Inflammatory macrophage (primary cell): ENCODE measurements at places on chromosomes 3 and 15.

DNA sequence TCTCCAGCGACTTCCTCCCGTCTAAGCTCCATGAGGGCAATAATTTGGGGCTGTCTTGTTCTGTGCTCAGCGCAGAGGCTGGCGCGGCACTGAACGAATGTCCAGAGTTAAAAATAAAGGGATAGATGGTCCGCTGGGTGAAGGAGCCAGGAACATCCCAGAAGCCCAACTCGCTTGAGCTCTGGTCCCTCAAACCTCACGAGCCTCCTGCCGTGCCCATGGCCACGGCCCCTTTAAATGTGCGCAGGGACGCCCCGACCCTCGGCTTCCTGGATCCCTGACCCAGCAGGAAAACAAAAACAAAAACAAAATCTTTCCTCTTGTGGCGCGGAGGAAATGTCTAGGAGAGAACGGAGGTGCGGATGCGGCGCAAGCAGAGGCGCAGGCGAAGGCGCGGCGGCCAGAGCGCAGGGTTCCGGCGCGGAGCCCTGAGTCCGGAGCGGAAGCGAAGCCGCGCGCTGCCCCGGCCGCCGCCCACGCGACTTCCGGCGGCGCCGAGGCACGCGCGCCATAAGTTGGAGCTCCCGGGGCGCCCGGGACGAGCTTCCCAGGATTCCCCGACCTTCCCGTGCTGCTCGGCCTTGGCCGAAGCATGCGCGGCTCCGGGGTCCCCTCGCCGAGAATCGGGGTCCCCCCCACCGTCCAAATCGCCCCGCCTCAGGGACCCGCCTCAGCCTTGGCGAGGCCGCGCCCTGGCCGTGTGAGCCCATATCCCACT is 52.9 kb upstream of the WNT7A start:
- no peak for DNase-seq

- DNase-seq, result no peak
These were observed 246.5 kb upstream of the GOLIM4 start for GRCh38 chr3:168341956-168342936.

GRCh38 chr15:63276342-63277037 is 915 bp upstream of the APH1B start:
- no peak for DNase-seq

DNA sequence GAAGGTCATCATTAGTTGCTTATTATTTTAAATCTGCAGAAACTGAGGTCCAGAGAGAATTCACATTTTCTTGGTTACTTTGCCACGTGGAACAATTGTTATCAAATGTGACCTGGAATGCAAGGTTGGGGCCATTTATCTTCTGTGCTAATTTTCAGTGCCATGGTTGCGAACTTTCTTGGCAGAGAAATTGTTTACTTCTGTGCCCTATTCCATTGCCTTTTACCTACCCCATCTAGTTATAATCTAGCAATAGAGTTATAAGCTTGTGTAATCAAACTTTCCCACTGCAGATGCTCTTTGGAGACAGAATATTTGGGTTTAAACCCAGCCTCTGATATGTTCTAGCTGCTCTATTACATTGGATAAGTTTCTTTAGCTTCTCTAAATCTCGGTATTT is 242.9 kb downstream of the LPP start:
- no peak for DNase-seq

DNA sequence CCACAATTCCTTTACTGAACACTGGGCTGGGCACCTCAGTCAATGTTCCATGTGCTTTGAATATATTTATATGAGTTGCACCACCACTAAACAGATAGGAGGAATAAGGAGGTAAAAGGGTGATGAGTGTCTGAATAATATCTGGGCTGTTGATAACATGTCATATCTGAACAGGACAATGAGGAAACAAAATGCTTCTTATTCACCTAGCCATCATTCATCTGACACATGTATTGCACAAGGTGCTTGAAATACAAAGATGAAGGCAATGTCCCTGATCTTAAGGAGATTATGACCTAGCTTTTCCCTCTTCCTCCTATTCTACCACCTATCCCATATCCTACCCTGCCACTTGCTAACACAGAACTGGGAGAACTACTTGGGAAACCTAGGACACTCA is 8.0 kb upstream of the CERS3 start:
- no peak for DNase-seq

- no peak for DNase-seq
These were observed 105.1 kb upstream of the IGF1R start for GRCh38 chr15:98543237-98543636.
